ENCODE measurements at places on chromosomes 4 and X.

GRCh38 chrX:1597345-1598020, 6.1 kb downstream of the AKAP17A start:
- DNase-seq, result no peak

GRCh38 chr4:100898844-100899243, 381.0 kb upstream of the EMCN start:
- no peak for DNase-seq

DNA sequence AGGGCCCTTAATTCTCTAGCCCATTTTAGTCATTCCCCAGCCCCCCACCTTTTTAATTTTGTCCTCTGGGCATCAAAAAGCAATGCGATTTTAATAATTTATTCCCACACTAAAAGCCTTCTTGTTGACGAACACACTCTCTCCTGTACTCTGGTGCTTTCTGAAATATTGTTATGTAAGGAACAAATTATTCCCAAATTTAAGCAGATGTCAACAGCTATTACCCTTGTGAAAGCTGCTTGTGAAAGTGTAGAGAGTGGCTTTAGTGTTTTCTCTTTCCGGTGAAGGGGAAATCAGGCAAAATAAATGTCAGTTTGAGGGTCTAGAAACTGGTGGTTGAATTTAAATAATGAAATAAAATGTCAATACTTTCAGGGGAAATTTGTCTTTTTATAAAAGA, 221.2 kb upstream of the CNKSR2 start:
- DNase-seq, result no peak

DNA sequence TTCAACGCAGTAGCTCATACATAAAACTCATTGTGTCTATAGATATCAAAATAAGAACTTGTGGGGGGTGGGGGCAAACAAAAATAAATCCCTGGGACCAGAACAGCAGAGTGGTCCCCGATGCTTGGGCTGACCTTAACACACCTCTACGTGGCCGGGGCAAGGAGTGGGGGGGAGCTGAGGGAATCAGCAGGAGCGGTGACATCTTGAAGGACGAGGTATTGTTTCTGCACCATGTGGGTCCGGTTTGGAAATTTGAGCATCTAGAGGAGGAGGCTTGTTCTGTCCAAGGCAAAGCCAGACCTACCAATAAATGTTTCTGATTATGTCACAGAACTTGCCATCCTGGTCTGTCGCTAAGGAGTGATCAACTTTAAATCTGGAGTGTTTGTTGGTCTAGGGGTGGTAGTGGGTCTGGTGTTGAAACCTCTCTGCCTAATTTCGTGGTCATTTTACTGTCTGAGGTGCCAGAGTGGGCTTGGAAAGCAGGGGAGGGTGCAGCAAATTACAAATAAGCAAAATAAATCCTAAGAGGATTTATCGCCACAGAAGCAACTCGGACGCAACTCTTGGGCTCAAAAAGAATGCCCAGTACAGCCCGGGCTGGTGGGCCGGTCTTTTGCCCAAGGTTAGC, 774 bp upstream of the RAPGEF2 start:
- no peak for DNase-seq

- DNase-seq, result no peak
These were observed 466.8 kb upstream of the FAM241A start for GRCh38 chr4:111678479-111678878.

- no peak for DNase-seq
These were observed 23.5 kb upstream of the IRAK1 start for GRCh38 chrX:154043003-154043763.
